ENCODE measurements at places on chromosomes 1 and 21.

- no peak for DNase-seq
Observed at GRCh38 chr1:3890389-3891328, 9.4 kb downstream of the C1orf174 start.

- DNase-seq = no peak
Observed at GRCh38 chr1:217435204-217435603, 195.7 kb downstream of the GPATCH2 start.

DNA sequence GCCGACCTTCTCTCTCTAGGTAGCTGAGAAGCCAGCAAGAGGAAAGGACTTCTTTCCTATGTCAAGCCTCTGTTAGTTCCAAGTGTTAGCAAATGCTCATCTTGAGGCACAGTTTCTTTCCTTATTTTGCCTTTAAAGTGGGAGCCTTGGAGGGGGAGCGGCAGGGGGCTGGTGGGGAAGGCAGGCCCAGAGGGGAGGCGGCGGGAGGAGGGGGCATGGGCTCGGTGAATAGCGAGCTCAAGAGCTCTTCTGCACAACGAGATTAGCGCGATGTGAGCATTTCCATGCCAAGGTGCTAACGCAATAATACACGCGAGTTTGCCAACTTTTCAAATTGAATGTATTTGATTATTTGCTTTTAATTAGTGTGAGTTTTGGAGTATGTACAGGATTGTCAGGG is 372.6 kb downstream of the RPS6KC1 start:
- no peak for DNase-seq

DNA sequence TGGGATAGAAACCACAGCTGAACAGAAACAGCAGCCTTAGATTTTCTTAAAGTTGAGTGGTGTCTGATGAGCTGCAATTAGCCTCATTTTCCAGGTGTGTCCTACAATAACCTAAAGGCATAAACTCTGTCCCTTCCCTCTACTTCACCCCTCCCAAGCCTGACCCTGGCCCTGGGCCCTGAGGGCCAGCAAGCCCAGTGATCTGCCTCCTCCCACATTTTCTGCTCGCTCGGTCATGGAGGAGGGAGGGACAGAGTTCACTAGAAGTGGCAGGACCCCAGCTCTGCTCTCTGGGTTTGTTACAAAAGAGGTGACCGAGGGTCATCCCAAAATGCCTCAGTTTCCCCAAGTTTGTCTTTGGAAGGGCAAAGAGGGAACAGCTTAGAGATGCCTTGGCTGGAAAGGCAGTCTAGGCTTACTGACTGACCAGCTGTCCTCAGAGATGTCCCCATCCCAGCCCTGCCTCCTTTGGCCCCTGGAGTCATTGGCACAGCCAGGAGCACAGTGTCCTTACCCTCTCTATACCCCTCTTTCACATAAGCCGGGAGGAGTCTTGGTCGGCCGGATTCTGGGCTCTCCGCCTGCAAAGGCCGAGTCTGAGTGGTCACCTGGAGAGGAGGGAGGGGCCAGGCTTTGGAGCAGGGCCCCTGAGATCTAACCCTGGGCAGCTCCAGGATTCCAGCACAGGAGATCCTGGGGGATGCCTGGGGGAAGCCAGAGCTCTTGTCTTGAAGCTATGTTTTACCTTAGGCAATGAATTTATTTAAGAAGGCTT is 172.7 kb downstream of the PTPRU start:
- no peak for DNase-seq

DNA sequence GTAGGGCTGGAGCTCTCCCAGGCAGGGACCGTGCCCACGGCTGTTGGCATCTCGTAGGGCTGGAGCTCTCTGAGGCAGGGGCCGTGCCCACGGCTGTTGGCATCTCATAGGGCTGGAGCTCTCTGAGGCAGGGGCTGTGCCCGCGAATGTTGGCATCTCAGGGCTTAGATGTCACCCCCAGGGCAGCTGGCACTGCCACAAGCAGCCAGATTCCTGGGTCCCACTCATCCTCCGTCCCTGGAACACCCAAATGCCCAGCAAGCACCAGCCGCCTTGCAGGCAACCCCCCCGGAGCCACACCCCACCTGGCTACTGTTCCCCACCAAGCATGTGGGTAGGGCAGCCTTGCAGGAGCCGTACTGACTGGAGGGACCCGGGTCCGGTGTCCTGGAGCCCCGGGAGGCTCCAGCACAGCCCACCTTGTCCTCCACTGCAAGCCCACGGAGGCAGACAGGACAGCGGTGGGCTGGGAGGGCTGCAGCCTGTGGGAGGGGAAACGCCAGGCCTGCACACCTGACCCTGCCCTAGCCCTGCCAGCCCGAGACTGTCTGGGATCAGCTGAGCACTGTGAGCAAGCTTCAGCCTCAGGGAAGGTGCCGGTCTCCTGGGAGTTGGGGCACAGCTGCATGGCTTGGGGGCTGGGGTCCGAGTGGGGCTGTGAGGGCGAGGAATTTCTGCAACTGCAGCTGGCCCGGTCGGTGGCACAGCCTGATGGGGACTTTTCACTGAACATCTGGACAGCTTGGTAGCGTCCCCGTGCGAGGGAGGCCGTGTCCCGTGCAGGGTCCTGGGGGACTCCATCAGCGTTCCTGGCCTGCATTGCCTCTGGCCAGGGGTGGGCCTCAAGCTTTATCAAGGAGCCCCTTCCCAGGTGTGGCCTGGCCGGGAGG is 53.6 kb downstream of the COL18A1 start:
- no peak for DNase-seq

DNA sequence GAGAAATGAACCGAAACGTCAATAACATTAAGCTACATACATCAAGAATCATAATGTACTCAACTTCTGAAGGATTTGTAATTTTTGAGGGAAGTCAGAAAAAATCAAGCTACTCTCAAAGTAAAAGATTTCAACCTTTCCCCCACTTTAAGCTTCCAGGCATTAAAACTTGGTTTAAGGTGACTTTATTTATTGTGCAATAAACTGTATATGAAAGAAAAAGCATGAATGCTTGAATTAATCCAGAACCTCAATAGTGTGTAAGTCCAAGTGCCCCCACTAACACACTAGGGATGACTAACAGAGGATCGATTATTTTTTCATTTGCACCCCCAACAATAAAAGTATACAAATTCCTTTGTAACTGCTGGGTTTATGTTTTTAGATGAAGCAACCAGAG is 10.9 kb downstream of the GART start:
- DNase-seq = no peak

- DNase-seq = no peak
Observed at GRCh38 chr1:233337505-233337904, 10.0 kb downstream of the MAP3K21 start.

DNA sequence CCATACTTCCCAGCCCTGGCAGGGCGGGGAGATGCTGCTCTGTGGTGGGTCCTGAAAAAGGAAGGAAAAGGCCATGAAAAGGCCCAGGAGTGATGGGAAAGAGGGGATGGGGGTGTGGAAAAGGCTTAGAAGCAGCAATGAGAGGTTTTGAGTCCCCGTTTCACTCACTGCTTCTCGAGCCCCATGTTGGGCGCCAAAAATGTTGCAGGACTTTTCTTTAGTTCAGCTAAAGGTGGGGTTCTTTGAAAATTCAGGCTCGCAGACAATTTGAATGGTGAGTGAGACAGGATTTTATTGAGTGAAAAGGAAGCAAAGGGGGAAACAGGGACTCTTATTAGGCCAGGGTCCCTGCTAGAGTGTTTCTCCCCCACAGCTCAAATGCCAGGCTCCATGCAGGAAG is 93.1 kb downstream of the MRPS6 start:
- DNase-seq = no peak

GRCh38 chr1:27566462-27567145 is 37.3 kb downstream of the AHDC1 start:
- DNase-seq = no peak

GRCh38 chr1:180600343-180600742 is 31.5 kb upstream of the XPR1 start:
- DNase-seq = no peak

DNA sequence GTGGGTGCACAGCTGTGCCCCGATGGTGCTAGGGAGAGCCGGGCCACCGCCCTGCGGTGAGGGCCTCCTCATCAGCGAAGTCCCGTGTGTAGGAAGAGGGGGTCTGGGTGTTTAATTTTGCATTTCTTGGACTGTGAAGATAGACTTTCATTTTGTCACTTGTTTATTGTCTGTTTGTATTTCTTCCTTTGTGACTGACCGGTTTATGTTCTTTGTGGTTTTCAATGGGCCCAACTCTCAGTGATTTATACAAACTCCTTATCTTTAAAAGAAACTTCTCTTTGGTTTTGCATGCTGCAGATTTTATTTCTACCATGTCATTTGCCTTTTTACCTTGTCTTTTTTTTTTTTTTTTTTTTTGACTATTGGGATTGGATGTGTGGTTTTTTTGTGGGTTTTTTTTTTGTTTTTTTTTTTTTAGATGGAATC is 65.1 kb downstream of the COL18A1 start:
- no peak for DNase-seq

GRCh38 chr1:54850737-54851136 is 36.3 kb downstream of the DHCR24 start:
- no peak for DNase-seq

- DNase-seq = no peak
Observed at GRCh38 chr1:49200738-49201137, 424.0 kb upstream of the BEND5 start.

DNA sequence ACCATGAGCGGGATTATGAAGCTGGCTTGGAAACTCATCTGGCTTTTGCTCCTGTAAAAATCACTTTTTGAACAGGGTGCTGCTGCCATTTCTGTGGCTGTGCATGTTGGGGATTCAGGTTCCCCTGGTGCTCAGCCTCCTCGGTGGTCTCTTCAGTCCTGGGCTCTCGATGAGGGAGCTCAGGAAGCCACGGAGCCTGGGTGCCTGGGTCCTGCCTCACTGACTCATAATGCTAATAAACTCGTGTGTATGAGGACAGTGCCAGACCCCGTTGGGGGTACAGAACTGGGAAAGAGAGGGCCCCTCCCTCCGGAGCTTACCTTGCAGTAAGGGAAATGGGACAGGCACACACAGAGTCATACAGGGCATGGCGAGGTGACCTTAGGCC is 5.8 kb downstream of the COQ8A start:
- DNase-seq = no peak

DNA sequence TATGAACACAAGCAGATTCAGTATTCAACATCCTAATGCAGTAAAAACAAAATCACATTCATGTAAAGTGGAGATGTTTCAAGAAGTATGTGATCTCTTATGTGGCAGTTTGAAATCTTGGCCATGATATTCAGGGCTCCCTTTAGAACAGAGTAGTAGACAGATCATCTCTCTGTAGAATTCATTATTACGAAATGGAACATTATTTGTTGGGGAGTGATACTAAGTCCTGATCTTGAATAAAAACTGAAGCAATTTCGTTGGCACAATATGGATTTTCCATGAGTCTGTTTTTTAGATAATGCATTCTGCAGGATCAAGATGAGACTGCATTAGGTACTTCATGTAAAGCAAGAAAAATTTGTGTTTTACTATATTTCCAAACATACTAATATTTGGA is 264.4 kb upstream of the NRIP1 start:
- no peak for DNase-seq

DNA sequence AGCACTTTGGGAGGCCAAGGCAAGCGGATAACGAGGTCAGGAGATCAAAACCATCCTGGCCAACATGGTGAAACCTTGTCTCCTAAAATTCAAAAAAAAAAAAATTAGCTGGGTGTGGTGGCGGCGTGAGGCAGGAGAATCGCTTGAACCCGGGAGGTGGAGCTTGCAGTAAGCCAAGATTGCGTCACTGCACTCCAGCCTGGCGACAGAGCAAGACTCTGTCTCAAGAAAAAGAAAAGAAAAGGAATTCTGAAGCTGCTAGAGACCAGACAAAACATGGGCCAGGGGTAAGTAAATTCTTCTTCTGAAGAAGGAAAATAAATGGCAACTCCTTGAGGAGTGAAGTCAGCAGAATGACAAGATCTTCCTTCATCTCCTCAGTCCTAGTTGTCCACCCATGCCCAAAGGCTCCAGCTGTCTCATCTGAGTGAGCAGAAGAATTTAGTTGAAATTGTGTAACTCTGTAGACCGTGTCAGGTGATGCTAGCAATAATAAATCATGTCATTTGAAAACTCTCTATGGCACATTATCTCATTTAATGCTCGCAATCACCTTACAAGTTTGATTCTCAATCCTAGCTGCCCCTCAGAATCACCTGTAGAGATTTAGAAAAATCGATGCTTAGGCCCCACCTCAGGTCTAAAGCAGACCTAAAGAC is 14.3 kb downstream of the PDZK1 start:
- DNase-seq = no peak

GRCh38 chr1:80882553-80882952 is 918.2 kb upstream of the ADGRL2 start:
- DNase-seq = no peak

GRCh38 chr1:106957795-106958194 is 98.7 kb upstream of the PRMT6 start:
- DNase-seq = no peak

- DNase-seq = no peak
Observed at GRCh38 chr21:26842974-26843932, 2.0 kb downstream of the ADAMTS1 start.

DNA sequence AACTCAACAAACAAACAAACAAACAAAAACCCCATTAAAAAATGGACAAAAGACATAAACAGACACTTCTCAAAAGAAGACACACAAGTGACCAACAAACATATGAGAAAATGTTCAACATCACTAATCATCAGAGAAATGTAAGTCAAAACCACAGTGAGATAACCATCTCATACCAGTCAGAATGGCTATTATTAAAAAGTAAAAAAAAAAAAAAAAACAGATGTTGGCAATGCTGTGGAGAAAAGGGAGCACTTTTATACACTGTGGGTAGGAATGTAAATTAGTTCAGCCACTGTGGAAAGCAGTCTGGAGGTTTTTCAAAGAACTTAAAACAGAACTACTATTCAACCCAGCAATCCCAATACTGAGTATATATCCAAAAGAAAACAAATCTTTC is 94.7 kb downstream of the PLPP3 start:
- DNase-seq = no peak

GRCh38 chr21:32955311-32956060 is 70.2 kb upstream of the OLIG2 start:
- no peak for DNase-seq

GRCh38 chr1:188590641-188591040 is 1761.9 kb downstream of the PLA2G4A start:
- DNase-seq = no peak

- DNase-seq = no peak
Observed at GRCh38 chr1:193631306-193631705, 444.9 kb upstream of the B3GALT2 start.

- DNase-seq = no peak
Observed at GRCh38 chr1:17209430-17209829, 4.5 kb downstream of the PADI1 start.

DNA sequence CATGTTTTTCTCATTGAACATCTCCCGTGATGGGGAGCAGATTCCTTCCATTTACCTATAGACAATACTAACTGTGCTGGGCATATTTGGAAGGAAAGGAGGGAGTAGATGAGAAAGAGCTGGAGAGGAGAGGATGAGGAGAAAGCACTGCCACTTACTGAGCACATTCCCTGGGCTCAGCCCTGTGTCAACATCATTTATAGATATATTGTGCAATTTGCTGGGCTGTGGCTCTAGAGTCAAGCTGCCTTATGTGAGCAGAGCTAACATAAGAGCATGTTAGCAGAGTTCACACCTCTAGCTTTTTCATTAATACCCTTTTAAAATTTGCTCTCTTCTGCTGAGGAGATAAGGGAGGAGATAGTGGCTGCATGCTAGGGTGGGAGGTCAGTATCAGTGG is 22.3 kb upstream of the CD53 start:
- no peak for DNase-seq

- DNase-seq = no peak
Observed at GRCh38 chr1:7853684-7854026, 790 bp upstream of the UTS2 start.
